Activated naive CD8-positive, alpha-beta T cell treated with anti-CD3 and anti-CD28 coated beads for 36 hours (primary cell): ENCODE measurements at places on chromosomes 3 and 15. TPM values are rescaled to one million over a fixed set of nuclear protein-coding genes. Genes with fewer than 3 reads are reported as not detected.
A peak's percentile ranks its signal among the peaks of the same experiment; 100 is the strongest.

The NRG4 gene
- not detected for total RNA-seq

DNA sequence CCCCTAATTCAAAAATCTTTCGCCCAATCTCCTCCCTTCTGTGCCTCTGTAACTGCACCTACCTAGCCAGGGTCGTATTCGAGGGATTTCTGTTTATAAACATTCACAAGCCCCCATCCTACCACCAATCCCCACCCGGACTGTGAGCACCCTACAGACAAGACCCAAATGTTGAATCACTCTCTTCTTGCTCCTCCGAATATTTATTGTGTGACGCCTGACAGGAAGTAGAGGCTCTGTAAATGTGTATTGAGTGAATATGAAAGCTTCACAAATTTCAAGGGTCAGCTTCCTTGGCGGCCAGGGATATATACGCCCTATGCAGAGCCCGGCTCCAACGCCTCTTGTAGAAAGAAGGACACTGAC, 1.6 kb downstream of the BDH1 start:
- DNase-seq, result no peak
- H3K36me3 ChIP-seq, result peaks cover 21% of the 10 kb centered on the region
- H3K27me3 ChIP-seq, result peaks cover 19% of the 10 kb centered on the region
- peaks cover 11% of the 10 kb centered on the region for H3K4me1 ChIP-seq
- peak overlapping the region; percentile 76 for H3K4me3 ChIP-seq

DNA sequence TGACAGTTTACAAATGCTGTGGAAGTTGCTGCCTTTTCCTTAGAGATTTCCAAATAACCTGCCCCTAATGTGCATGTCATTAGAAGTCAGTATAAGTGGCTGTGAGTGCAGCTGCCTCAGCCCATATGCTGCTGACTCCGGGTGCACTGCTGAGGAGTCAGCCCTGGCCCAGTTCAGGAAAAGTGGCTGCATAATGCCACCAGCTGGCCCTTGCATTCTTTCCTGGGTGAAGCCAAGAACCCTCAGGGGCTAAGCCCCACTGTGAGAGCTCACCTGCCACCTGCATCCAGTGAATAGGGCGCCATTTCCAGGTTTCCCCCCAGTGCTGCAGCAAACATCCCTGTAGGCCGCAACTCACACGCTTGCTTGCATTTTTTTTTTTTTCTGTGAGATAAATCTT, 139.9 kb downstream of the TJP1 start:
- H3K27ac ChIP-seq, result no peak overlapping the region
- H3K36me3 ChIP-seq, result no peaks in the 10 kb centered on the region
- no peak for DNase-seq
- H3K4me1 ChIP-seq, result no peaks in the 10 kb centered on the region

- DNase-seq, result no peak
- no peaks in the 10 kb centered on the region for H3K36me3 ChIP-seq
- H3K4me3 ChIP-seq, result peak overlapping the region; percentile 48
- peaks cover 71% of the 10 kb centered on the region for H3K27me3 ChIP-seq
Measured at GRCh38 chr3:120908795-120909601, 993 bp downstream of the STXBP5L start.

The UBA3 gene
- total RNA-seq, result 74.3 TPM

DNA sequence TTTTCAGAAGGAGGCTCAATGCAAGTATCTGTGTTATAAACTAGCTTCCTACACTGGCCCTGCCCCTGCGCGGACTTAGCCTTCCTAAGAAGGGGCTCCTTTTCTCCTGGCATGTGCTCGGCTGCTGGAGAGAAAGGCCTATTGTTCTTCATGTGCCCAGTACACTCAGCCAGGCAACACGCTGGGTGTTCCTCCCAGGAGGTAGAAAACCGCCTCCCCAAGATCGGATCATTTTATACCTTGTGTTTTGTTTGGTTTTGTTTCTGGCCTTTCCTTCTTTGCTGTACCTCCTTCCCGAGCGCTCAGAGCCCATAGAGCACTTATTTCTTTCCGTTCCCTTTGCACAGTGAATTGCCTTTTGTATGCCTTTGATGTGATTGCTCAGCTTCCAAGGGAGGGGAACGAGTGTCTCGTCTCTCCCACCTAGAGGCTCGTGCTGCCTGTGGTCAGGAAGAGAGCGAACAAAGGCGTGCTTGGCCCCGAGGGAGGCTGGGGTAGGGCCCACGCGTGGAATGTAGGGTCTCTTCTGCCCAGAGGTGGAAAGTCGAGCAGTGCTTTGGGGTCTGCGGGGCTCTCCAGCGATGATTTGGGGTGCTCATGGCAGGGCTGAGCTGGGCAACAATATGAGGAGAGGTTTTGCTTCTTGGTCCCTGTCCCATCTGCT, 30.0 kb downstream of the CCNL1 start:
- no peaks in the 10 kb centered on the region for H3K27me3 ChIP-seq
- H3K36me3 ChIP-seq, result no peaks in the 10 kb centered on the region
- DNase-seq, result peak; percentile 28
- peaks cover 68% of the 10 kb centered on the region for H3K4me1 ChIP-seq

DNA sequence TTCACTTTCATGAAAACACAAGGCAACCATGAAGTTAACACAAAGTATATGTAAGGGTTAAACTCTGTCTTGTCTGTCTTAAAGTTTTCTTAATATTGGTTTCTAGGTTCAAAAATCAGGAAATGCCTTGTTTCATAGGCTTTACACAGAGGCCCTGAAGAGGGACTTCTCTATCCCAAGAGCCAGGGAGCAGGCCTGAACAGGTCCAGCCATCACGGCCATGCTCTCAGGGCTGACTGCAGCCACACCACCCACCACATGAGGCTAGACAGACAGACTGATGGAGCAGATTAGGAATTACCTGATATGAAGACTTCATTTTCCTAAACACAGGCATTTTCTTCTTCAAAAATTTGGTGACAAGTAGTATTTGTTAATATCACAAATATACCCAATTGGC, 502.9 kb downstream of the GABRG3 start:
- no peaks in the 10 kb centered on the region for H3K4me1 ChIP-seq
- H3K4me3 ChIP-seq, result no peak overlapping the region
- H3K36me3 ChIP-seq, result no peaks in the 10 kb centered on the region
- no peaks in the 10 kb centered on the region for H3K27me3 ChIP-seq
- no peak overlapping the region for H3K27ac ChIP-seq

- no peak overlapping the region for H3K4me3 ChIP-seq
- peaks cover 17% of the 10 kb centered on the region for H3K4me1 ChIP-seq
- no peaks in the 10 kb centered on the region for H3K27me3 ChIP-seq
- no peak overlapping the region for H3K27ac ChIP-seq
- DNase-seq, result no peak
Measured at GRCh38 chr15:40363611-40364010, 5.6 kb downstream of the DISP2 start.

The RFX7 gene
- 28.6 TPM for total RNA-seq

The RETNLB gene
- not detected for total RNA-seq

DNA sequence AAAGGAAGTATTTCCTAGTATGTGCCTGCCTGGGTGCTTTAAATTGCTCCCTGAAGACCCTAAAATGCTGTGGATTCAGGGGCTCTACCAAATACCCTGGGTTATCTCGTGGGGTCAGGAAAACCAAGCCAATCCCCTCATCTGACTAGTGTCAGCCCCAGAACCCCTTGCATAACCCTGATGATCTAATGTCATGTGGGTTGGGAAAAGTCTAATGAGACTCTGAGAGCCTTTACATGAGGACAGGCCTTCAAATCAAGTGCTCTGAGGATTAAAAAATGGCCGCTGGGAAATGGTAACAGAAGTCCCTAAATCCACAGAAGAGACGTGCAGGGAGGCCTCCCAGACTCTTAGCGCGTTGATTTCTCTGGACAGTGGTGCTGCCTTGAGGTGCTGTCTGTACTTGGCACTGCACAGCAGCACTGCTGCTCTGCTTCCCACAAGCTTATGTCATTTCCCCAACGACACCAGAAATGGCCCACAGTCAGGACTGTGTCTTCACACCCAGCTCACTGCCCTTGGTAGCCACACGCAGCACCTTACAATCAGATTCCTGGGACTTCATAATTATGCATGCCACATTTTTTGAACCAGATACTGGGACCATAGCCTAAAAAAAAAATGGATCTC, 16.6 kb downstream of the EIF4E3 start:
- H3K4me3 ChIP-seq, result no peak overlapping the region
- no peak overlapping the region for H3K27ac ChIP-seq
- no peaks in the 10 kb centered on the region for H3K27me3 ChIP-seq
- no peak for DNase-seq
- peaks cover 58% of the 10 kb centered on the region for H3K4me1 ChIP-seq

The SNRPN gene
- 66.7 TPM for total RNA-seq

The LMOD3 gene
- not detected for total RNA-seq

DNA sequence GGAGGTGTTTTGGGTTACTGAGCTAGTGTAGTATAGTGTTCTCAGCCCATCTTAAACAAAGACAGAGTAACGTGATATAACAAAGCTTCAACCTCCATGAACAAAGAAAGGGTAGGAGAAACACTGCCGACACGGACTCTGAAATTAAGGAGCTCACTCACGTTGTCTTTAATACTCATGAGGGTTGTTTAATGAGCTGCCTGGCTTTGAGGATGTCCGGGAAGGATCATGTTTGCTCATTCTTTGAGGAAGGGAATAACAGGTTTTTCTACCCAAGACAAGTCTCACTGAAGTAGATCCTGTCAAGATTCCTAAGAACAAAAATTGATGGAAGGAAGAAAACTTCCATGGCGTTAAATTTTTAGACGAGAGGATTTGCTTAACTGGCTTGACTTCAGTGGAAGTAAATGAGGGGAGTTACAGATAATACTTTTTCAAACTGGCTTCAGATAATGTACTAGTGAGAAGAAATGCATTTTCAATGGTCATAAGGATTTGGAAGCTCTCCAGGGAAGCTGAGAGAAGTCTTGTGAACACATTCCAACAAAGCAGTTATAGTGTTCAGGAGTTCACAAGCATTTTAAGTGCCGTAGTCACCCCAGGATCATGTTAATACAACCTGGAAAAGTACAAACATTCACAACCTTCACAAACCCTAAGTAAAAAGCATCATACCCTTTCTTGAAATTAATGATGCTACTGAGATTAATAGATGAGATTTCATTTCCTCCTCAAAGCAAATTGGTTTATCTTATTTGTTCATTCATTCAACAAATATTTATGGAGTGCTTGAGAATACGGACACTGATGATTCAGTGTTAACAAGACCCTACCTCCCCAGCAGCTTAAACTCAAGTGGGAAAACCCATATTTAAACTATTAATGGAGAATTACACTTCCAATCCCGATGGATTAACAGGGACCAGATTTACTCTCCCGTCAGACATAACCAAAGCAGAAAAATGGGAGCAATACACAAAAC, 101.5 kb downstream of the SHQ1 start:
- DNase-seq, result no peak
- H3K4me3 ChIP-seq, result no peak overlapping the region
- no peak overlapping the region for H3K27ac ChIP-seq
- H3K27me3 ChIP-seq, result no peaks in the 10 kb centered on the region
- H3K4me1 ChIP-seq, result peaks cover 22% of the 10 kb centered on the region

The TMCO5A gene
- not detected for total RNA-seq

- no peak for DNase-seq
- H3K36me3 ChIP-seq, result peaks cover 6% of the 10 kb centered on the region
- H3K4me1 ChIP-seq, result peaks cover 29% of the 10 kb centered on the region
- H3K27ac ChIP-seq, result peak overlapping the region; percentile 43
- no peak overlapping the region for H3K4me3 ChIP-seq
- H3K27me3 ChIP-seq, result no peaks in the 10 kb centered on the region
Measured at GRCh38 chr15:38587214-38587613, 22.6 kb upstream of the RASGRP1 start.

The GRK7 gene
- total RNA-seq, result not detected

DNA sequence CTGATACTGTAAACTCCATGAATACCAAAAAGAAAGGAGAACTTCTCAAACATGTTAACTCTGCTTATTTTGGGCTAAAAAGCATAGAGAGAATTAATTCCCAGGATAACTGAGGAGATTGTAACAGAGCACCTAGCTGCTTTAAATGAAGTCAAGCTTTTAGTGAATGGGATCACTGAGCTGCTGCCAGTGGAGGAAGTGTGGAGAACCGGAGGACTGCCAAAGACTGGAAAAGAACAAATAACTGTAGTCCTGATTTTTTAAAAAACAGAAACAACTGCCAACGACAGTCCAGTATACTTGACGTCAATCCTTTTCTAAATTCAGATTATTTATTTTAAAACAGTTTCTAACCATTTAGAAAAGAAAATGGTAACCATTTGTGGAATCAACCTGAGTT, 3.3 kb downstream of the C3orf70 start:
- DNase-seq, result no peak
- no peak overlapping the region for H3K4me3 ChIP-seq
- no peak overlapping the region for H3K27ac ChIP-seq
- peaks cover 5% of the 10 kb centered on the region for H3K4me1 ChIP-seq
- H3K36me3 ChIP-seq, result no peaks in the 10 kb centered on the region

DNA sequence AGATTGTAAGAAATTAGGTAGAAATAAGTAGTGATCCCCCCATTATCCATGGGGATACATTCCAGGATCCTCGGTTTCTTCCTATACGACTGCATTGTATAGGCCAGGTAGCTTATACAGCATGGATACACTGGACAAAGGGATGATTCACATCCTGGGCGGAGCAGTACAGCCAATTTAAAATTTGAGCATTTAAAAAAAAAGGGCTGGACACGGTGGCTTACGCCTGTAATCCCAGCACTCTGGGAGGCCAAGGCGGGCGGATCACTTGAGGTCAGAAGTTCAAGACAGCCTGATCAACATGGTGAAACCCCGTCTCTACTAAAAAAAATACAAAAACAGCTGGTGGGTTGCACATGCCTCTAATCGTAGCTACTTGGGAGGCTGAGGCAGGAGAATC, 976 bp upstream of the ARGFX start:
- no peaks in the 10 kb centered on the region for H3K27me3 ChIP-seq
- no peak for DNase-seq
- H3K36me3 ChIP-seq, result no peaks in the 10 kb centered on the region

DNA sequence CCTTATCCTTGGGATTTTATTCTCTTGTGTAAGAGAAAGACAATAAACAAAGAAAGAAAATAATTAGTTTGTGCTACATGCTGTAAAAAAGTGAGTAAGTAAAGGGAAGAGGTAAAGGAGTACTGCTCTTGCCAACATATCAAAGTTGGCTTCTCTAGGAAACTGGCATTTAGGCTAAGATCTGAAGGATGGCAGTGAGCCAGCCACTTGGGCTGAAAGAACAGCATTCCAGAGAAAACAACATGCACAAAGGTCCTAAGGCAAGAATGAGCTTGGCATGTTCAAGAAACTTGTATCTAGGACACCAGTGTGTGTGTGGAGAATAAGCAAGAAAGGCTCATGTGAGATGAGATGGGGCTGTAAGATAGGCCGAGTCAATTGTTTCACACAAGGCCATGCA, 245.5 kb upstream of the MANF start:
- H3K4me3 ChIP-seq, result no peak overlapping the region
- H3K36me3 ChIP-seq, result no peaks in the 10 kb centered on the region
- no peaks in the 10 kb centered on the region for H3K27me3 ChIP-seq
- H3K27ac ChIP-seq, result no peak overlapping the region
- H3K4me1 ChIP-seq, result peaks cover 9% of the 10 kb centered on the region

GRCh38 chr3:134697830-134698689, 47.2 kb upstream of the KY start:
- H3K27ac ChIP-seq, result no peak overlapping the region
- peaks cover 6% of the 10 kb centered on the region for H3K27me3 ChIP-seq
- H3K4me1 ChIP-seq, result no peaks in the 10 kb centered on the region
- no peak overlapping the region for H3K4me3 ChIP-seq

GRCh38 chr3:8759038-8759707, 10.2 kb downstream of the OXTR start:
- H3K36me3 ChIP-seq, result no peaks in the 10 kb centered on the region
- H3K27me3 ChIP-seq, result no peaks in the 10 kb centered on the region
- H3K4me1 ChIP-seq, result no peaks in the 10 kb centered on the region
- DNase-seq, result no peak

The LARP6 gene
- 1.9 TPM for total RNA-seq
